A172 (cell line): ENCODE measurements at places on chromosomes 3 and 15. TPM values are rescaled to one million over a fixed set of nuclear protein-coding genes. Genes with fewer than 3 reads are reported as not detected.

DNA sequence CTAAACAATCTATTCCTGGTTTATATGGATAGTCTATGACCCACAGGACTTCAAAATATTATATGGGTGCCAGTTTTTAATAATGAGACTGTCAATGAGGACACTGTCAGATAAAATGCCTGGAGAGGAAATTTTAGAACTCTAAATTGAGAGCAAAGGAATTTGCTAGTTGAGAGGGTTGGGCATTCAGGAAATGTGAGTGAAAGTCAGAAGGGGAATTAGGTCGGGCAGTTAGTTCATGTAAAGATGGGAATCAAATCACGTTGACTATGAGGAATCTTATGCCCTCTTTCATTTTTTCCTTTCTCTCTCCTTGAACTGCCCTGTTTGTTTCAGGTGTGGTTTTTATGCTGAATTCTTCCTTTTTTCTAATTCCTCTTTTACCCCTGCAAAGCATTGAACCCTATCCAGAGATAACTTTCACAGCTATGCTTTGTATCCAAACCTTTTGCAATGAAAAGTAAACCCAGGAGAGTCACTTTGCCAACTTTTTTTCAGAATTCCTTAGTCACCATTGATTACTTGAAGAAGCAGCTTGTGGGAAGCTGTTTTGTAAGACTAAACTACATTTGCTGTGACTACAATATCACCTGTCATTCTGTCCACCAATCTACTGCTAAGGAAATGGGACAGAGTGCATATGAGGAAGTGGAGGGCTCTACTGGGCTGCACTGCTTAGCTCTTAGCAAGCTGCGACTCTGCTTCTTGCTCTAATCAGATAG, 27.8 kb downstream of the CHP1 start:
- DNase-seq, result no peak

GPR62 gene
- not detected in 2 replicates for total RNA-seq

- DNase-seq, result peak; percentile 74
Measured at GRCh38 chr3:174951034-174951433, 91.9 kb downstream of the NAALADL2 start.

DNA sequence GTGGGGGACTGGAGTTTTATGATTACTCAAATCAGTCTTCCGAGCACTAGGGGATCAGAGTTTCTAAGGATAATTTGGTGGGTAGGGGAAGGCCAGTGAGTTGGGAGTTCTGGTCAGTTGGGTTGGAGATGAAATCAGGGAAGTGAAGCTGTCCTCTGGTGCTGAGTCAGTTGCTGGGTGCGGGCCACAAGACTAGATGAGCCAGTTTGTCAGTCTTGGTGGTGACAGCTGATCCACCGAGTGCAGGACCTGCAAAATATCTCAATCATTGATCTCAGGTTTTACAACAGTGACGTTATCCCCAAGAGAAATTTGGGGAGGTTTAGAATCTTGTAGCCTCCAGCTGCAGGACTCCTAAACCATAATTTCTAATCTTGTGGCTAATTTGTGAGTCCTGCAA, 249.4 kb downstream of the FAM43A start:
- no peak for DNase-seq

GOLGA8S gene
- not detected in 2 replicates for total RNA-seq

DNA sequence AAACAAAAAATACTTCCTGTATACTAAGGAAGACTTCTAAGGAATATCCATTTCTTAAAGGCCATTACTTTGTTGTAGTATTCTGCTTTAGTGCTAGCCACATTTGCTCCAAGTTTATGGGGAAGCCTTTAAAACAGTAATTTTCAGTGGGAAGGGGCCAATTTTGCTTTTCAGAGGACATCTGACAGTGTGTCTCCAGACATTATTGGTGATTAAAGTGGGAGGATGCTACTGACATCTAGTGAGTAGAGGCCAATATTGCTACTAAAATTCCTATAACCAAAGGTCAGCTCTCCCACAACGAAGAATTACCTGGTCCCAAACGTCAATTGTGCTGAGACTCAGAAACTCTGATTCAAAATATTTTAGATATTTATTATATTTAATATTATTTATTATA, 24.8 kb downstream of the SLC28A2 start:
- peak; percentile 6 for DNase-seq

DNA sequence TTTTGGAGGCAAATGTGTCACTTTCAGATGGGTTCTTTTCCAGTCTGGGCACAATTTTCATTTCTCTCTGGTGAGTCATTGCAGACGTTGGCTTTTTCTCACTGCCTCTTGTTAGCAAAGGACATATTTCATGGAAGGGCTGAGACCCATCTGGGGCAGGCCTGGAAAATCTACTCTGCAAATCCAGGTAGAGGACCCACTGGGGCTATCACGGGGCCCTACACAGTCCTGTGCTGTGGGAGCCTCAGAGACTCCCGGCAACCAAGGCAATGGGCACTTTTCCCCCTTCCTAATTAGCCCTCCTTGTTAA, 58.0 kb downstream of the HRH1 start:
- DNase-seq, result peak; percentile 85

DNA sequence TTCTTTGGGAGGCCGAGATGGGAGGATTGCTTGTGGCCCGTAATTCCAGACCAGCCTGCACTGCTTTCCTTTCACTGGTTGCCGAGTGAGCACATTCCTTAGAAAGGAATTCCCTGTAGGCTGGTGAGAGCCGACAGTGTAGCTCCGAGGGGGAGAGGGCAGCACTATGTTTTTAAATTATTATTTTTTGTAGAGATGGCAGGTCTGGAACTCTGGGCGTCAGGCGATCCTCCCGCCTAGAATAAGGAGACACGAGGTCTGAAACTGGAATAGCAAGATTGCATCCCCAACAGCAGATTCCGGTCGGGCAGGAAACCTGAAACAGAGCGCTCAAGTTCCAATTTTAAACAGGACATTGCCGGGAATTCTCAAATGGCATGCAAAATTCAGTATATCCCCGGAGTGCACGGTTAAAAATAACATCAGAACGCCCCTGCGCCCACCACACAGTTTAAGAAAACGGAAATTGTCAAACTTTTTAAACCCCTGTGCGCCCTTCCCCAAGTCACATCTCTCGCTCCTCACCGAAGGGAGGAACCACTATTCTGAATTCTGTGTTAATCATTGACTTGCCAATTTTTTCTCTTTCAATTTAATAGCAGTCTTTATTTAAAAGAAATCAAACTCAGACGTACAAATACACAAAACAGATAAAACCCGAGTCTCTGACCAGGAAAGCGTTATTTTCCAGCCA, 643 bp upstream of the RNU5B-1 start:
- DNase-seq, result peak; percentile 45

FSIP1 gene
- total RNA-seq, result 0.41 and 0.86 TPM in 2 replicates

- no peak for DNase-seq
Measured at GRCh38 chr15:71005895-71006294, 109.4 kb upstream of the THSD4 start.

- DNase-seq, result no peak
Measured at GRCh38 chr3:197435426-197435825, 120.3 kb downstream of the BDH1 start.

- DNase-seq, result peak; percentile 83
Measured at GRCh38 chr3:64143409-64144130, 81.7 kb downstream of the PRICKLE2 start.

DNA sequence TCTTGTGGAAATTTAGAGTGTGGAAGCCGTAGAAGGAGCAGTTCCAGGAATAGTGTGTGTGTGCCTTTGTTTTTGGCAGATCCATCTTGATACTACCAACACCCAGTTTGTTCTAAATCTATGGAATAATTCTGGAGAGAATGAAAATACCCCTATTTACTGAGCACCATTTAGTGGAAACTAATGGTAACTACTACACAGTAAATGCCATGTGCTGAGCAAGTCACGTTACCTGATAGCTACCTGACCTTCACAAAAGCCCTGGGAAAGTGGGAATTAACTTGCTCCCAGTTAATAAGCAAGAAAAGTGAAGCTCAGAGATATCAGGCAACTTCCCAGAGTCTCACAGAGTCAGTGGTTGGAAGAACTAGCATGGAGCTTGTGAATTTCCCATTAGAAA, 137.7 kb downstream of the ARPP21 start:
- DNase-seq, result no peak

DNA sequence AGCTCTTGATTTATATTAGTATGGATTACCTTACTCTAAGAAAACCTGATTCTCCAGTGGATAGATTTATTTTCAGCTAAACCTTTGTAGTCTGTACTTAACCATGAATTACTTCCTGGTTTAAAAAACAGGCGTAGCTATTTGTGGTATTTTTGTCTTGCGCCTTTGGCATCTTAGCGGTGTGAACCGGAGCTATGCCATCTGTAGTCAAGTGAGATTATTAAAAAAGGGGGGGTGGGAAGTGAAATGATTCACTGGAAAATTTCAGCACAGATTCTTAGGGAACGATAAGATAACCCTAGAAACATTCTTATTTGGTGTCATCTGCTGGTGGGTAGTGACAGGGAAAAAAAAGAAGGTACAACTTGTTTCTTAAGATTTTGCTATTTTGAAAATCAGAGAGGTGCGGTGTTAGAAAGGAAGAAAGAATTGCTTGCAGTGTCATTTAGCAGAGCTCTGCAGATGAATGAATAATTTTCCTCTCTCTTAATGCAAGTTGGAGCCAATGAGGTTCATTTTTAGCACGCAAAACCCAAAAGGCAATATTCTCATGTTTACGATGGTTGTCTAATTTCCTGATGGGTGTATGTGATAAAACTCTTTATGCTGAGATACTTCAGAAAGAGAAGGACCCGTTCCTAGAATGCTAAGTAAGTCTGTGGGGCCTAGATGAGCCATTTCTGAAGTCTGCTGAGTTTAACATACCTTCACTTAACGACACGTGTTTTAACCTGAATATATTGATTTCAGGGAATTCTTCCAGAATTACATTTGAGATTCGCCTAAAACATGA, 44.0 kb downstream of the PSMD6 start:
- peak; percentile 28 for DNase-seq

DNA sequence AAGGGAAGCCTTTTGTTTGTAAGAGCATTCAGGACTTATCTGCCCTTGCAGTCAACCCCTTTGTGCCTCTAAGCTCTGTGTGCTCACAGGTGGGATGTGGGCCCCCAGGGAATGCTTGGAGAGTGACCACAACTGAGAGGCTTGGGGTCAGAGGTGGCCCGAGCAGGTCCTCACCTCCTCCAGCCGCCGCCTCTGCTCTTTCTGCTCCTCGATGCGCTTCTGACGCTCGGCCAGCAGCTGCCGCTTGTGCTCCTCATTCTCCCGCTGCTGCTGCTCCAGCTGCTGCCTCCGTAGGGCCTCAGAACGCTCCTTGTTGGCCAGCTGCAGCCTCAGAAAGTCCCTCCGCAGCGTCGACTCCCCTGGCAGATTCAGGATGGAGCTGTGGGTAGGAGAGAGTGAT, 130.8 kb upstream of the SLC2A2 start:
- DNase-seq, result peak; percentile 28

DNA sequence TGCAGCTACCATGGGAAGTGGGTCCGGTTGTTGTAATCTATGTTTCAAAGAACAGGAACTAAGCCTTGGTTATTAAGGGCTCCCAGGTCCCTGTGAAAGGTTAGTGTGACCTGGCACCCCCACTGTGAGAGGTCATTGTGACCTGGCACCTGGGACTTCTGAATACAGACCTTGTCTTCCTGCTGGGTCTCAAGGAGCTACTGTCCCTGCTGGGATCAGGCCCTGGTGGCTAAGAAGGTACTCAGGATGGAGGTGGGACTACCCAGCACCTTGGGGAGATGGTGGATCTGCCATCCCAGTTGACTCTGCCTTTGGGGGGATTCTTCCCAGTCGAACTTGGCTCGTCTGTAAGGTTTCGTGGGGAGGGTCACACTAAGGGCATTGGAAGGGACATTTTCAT, 10.3 kb upstream of the SLCO2A1 start:
- no peak for DNase-seq

GRCh38 chr3:189685860-189686259, 54.7 kb downstream of the TP63 start:
- DNase-seq, result peak; percentile 60

KLHDC8B gene
- total RNA-seq, result 9.0 and 16.0 TPM in 2 replicates

- peak; percentile 53 for DNase-seq
Measured at GRCh38 chr15:88810446-88810845, 7.2 kb downstream of the ACAN start.

UPK1B gene
- not detected in 2 replicates for total RNA-seq

DNA sequence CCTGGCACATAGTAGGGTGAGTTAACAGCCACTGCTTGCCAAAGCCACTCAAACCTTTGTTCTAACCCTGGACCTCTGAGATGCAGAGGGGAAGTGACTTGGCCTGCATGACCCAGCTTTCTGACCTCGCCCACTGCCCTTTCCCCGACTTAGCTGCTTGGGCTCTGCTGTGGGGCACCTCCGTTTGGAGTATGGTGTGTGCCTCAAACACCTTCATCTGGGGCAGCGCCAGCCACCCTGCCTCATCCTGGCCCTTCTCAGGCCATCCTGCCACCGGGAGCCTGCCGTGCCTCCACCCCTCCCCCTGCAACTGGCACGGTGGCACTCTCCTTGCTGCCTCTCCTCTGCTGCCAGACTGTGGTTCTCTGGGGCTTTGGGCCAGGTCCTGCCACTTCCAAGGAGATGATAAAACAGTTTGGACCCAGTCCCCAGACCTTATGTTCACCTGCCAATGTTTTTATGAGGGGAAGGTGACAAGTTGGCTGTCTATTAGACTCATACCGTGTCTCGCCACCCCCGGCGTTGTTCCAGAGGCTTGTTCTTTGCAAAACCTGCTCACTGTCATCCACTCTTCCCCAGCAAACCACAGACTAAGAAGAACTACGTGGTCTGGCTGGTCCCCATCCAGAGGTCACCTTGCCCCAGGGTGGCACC, 32.2 kb downstream of the SLC6A6 start:
- no peak for DNase-seq

GRCh38 chr15:73031648-73032047, 20.6 kb upstream of the NEO1 start:
- DNase-seq, result no peak

RBP2 gene
- total RNA-seq, result not detected in 2 replicates

GPR15 gene
- total RNA-seq, result not detected in 2 replicates

GRCh38 chr15:77387365-77388105, 32.4 kb downstream of the PEAK1 start:
- no peak for DNase-seq

GRCh38 chr3:108127301-108127988, 36.6 kb upstream of the CD47 start:
- peak; percentile 17 for DNase-seq
